ENCODE measurements at places on chromosomes 12 and 14.

DNA sequence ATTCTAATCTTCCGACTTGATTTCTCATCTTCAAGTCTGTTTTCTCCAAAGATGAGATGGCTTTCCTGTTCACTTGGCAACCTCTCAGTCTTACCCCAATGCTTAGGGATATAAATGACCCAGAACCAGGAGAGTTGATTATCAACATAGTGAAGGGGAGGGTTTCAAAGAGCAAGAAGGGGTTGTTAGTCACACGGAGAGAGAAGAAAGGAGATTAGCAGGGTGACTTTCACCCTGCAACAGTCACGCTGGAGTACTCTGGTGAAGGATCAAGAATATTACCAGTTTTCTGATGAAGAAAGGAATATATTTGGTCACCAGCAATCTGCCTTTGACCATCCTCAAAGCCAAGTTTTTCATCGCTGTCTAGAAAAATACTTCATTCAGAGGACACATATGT, at the start of gene TMEM52B:
TMEM52B (plus strand) TSS at position 212 of the 400 bp plus-strand sequence. CDS start 543 bp downstream, outside the sequence.
- DNase-seq, result no peak

DNA sequence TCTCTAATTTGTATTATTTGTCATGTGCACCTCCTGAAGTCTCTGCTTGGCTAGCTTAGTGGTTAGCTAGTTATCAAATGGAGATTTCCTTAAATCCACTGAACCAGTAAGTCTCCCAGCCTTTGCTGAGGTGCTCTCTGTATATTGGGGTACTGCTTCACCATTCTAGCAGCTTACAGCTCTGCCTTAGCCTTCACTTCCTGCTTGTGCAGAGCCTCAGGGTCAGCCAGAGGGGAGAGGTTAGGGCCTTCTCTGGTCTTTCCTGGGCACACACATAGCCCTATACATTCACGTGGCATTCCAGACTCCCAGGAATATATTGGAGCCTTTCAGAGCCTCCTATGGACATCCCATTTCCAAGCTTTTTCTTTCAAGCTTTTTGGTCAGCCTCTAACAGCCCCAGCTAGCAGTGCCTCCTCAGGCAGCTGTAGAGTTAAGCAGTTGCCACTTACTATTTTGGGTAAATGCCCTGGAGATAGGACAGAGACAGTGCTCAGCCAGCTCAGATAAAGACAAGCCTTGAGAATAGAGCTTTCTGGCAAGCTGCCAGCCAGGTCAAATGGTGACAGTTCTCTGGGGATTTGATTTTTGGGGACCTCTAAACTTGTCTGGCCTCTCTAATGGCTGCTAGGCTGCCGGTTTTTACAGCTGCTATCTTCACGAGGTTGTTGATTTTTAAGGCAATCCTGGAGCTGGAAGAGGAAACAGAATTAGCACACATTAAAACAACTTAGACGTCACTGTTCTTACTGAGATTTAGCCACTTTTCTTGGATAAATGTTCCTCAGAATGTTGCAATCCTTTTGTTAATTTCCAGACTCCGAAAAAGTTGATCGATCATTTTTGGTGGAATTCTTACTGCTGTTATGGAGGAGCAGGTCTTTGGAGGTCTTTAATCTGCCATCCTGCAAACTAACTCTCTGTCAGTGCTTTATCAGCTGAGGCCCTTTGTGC, 32.9 kb downstream of the FBXW8 start:
- DNase-seq, result no peak

GRCh38 chr12:30774599-30774998, 19.8 kb upstream of the CAPRIN2 start:
- DNase-seq, result no peak

DNA sequence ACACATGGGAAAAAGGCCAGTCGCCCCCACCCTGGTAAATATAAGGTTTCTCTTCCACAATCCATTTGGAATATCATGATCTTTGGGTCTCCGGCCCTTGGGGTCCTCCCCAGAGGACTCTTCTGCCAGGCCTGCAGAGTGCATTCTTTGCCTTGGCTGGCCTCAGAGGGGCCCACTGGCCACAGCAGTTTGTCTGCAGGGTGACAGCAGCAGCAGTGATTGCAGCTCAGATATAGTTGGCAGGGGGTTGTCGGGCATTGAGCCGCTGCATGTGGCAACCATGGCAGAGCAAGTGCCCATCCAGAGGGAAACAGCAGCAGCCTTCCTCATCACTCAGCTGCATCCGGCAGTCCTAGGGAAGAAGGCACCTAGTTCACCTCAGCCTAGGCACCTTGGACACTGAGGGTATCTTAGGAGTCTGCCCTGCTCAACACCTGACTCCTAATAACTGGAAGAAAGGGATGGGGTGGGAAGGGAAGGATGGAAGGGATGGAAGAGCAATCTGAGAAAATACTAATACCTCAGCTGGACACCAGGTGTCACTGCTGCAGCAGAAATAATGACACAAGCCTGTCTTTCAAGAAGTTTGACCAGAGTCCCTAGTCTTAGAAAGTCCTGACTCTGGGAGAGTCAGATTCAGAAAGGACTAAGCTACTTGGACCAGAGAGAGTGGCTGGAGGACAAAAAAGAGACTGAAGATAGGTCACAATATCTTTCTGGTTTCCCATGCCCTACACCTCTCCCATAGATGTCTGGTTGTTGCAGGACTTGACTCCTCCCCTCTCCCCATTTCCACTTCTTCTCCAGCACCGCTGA, 8.9 kb downstream of the AJUBA start:
- no peak for DNase-seq

DNA sequence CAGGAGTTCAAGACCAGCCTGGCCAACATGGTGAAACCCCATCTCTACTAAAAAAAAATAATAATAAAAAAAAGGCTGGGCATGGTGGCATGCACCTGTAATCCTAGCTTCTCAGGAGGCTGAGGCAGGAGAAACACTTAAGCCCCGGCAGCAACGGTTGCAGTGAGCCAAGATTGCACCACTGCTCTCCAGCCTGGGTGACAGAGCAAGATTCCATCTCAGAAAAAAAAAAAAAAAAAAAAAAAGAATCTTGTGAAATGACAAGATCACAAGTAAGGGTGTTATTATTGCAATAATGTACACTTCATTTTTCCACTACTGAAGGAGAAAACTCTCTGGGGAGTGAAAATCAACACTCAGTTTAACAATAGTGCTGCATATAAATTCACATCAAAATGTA, 8.8 kb upstream of the PTGR2 start:
- DNase-seq, result no peak

DNA sequence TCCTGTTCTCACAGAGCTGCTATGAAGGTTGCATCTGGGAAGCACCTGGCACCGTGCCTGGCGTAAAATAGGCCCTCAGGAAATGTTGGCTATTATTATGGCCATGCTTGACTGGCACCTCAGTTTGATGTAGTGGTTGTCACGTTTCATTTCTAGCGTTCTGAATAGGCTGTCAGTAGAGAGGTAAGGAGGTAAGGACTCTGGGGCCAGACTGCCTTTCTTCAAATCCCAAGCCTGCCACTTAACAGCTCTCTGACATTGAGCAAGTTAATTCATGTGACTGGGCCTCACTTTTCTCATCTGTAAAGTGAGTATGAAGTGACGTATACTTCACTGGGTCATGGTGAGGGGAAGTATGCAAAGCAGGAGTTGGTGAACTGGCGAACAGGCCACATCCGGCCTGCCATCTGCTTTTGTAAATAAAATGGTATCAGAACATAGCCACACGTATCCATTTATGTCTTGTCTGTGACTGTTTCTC, 196.2 kb downstream of the CACNA1C start:
- no peak for DNase-seq

- no peak for DNase-seq
Measured at GRCh38 chr12:7282844-7283243, 21.0 kb upstream of the ACSM4 start.

DNA sequence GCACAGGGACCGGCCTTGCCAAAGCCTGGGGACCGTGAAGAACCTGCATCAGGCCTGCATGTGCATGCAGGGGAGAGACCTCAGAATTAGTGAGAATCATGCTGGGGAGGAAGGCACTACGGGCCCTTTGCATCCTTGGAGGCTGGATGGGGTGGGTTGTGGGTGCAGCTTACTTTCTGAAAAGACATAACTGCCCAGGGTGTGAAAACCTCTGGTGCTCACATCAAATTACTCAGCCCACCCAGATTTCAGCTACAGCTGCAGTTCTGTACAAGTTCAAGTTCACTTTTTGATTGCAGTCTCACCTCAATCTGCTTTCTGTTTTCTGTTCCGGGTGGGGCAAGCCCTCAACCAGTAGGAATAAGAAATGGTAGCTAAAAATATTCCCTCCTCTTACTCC, 130.6 kb downstream of the SLC15A4 start:
- DNase-seq, result no peak

GRCh38 chr14:93564918-93565317, 134.2 kb downstream of the UNC79 start:
- no peak for DNase-seq

DNA sequence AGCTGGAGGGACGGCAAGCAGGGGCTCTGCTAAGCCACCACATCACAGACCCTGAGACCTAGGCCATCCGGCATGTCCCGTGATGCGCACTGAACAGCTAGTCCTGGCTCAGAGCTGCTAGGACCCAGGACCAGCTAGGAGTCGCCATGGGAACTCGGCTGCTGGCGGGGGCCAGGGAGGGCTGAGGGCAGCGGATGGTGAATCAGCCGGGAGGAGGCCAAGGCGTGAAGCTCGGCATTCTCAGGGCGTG, 5.1 kb downstream of the AHNAK2 start:
- DNase-seq, result peak; percentile 77

- no peak for DNase-seq
Measured at GRCh38 chr12:113647048-113647447, 175.4 kb upstream of the LHX5 start.

- DNase-seq, result no peak
Measured at GRCh38 chr12:109385339-109386058, 37.8 kb downstream of the MYO1H start.

GRCh38 chr12:66500091-66500490, 178.8 kb downstream of the GRIP1 start:
- DNase-seq, result no peak

GRCh38 chr12:3302401-3303041, 188.5 kb upstream of the PRMT8 start:
- DNase-seq, result no peak

DNA sequence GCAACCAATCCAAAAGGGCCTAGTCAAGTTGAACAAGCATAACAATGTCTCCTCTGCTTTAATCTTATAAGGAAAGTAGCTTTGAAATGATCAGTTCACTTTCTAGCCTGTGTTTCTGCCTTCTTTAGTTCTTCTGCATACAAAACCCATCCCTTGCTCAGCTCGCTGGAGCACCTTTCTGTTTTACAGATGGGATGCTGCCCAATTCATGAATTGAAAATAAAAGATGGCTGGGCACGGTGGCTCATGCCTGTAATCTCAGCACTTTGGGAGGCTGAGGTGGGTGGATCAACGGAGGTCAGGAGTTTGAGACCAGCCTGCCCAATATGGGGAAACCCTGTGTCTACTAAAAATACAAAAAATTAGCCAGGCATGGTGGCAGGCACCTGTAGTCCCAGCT, 4.5 kb upstream of the RFC5 start:
- no peak for DNase-seq

DNA sequence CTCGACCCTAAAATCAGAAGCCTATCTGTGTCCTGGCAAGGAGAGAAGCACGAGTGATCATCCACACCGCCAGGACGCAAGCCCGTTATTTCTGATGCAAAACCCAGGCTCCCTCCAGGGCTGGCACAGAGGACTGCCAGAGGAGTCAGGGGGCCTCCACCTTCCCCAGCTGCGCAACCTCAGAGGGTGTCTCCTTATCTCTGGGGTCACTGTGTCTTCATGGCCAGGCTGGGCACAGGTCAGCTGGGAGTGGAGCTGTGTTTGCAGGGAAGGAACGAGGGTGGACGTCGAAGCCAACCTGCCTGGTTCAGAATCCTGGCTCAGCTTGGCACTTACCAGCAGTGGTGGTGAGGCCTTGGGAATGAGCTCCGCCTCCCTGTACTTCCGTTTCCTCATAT, 12.0 kb upstream of the SERPINA3 start:
- no peak for DNase-seq

DNA sequence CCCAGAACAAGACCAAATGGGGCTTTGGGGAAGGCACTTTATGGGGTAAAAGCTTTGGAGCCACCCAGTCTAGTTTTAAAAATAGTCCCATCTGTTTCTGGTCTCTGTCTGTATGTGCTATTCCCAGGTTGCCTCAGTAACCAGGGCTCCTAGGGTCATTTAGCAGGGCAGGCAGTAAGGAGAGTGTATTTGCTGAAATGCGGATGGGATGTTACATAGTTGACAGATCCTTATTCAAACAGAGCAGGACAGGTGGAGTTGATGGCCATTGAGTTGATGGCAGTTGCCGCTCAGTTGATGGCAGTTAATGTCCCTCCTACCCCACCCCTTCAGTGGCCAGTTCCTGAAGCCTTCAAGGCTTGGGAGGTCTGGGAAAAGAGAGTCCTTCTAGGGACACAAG, 4.6 kb downstream of the ZC3H10 start:
- no peak for DNase-seq

GRCh38 chr14:103059556-103059955, 2.2 kb upstream of the CDC42BPB start:
- DNase-seq, result no peak

- no peak for DNase-seq
Measured at GRCh38 chr14:52219488-52220084, 47.9 kb upstream of the PTGDR start.

DNA sequence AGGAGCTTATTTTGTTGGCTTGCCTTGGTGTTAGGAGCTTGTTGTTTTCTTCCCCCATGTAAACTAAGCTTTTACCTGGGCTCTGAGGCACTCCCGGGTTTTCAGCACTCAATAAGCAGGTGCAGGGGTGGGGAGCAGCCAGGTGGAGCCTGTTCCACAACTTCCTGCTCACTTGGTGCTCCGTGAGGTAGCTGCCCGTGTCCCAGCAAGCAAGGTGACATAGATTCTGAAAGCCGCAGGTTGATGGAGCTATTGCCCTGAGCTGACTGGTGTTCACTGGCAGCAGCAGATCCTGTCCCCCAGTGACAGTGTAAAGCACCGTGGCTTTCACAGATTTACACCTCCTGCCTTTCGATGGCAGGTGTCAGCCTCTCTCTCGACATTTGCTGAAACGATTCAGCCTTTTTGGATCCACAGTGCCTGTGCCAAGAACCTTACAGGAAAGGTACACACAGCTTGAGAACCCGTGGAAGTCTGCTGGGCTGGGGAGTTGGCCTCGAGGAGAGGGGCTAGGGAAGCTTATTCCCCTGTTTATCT, 295.7 kb upstream of the FKBP4 start:
- DNase-seq, result no peak

GRCh38 chr14:100156776-100157175, 2.7 kb downstream of the DEGS2 start:
- no peak for DNase-seq

DNA sequence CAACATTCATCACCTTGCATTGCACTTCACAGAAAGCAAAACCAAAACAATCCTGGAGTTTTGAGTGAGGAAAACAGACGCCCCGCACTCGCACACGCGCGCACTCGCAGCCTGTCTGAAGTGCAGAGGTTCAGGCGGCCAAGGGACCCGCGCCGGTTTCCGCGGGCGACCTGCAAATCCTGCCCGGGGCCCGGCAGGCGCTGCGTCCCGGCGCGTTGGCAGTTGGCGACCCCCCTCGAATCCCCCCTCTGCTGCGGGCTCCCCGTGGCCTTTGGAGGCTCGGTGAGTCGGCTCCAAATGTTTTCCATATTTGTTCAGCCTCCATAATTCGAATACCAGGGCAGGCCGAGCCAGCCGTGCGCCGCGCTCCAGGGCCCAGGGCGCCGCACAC, at the start of gene SSPN:
SSPN (plus strand) TSS at position 324 of the 391 bp plus-strand sequence. CDS start 100 bp downstream, outside the sequence.
- DNase-seq, result peak; percentile 49

Data from NCI-H446 treated with DMSO at 0.1 percent for 48 hours (cell line).